ENCODE measurements at places on chromosomes 11 and 22.

- DNase-seq, result no peak
These were observed 27.4 kb upstream of the IPO7 start for GRCh38 chr11:9357041-9357440.

- peak; percentile 58 for DNase-seq
These were observed 26.7 kb downstream of the FLI1 start for GRCh38 chr11:128720522-128720985.

- no peak for DNase-seq
These were observed 103.4 kb upstream of the OLFML1 start for GRCh38 chr11:7381937-7382336.

GRCh38 chr22:27154717-27155116 is 497.3 kb downstream of the MIAT start:
- DNase-seq, result peak; percentile 95

DNA sequence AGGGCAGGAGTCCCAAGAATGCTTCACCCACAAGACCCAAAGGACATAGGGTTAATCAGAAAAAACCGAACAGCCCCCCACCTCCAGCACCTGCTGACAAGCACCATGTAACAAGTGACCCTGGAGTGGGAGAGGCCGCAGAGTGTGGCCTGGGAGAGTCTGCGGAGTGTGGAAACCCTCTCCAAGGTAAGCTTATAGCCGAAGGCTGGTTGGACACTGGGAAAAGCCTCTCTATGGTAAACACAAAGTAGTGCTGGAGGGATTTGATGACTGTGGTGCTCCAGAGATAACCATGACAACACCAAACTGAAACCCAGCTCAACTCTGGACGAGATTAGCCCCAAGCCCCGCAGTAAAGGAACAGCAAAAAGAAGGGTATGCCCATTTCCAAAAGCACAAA is 19.2 kb downstream of the ASCL2 start:
- DNase-seq, result no peak

DNA sequence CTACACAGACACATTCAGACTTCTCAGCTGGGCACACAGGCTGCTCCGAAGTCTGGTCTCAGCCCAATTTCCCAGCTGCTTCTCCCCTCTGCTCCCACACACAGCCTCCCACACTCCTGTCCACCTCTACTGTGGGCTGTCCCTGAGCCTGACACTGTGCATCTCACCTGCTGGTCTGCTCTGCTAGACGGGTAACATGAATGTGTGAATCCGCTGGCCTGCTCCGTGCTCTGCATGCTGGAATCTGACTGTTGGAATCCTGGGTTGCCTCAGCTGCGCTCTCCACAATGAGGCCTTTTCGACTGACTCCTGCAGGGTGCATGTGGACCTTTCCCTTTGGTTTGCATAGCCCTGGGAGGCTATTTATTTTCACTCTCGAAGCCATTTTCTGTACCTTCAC is 489.5 kb upstream of the B3GAT1 start:
- no peak for DNase-seq

- peak; percentile 90 for DNase-seq
These were observed 2.6 kb upstream of the CARD18 start for GRCh38 chr11:105142167-105142566.

GRCh38 chr22:20206709-20207215 is 55.9 kb upstream of the CCDC188 start:
- peak; percentile 11 for DNase-seq

DNA sequence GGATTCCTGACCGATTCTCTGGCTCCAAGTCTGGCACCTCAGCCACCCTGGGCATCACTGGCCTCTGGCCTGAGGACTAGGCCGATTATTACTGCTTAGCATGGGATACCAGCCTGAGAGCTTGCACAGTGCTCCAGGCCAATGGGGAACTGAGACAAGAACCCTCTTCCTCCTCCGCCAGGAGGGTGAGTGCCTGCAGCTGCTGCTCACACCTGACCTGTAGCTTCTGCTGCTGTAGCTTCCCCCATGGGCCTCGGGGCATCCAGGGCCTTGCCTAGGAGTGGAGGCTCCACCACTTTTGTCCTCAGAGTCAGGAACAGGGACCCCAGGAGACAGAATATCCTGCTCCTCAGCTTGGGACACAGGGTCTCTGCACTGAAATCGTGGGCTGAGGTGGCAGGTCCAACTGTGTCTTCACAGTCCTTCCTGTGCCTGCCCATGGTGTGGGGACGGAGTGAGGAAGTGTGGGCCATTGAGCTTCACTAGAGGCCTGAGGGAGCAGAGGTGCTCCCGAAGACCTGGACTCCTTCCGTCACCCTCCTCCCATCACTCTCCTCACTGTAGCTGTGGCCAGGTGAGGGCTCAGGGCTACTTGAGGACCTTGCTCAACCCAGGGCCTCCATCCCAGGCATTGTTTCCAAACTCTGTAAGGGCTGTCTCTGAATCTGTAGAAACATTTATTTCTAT is 103.8 kb downstream of the ZNF280B start:
- DNase-seq, result no peak
